Natural killer cell (primary cell): ENCODE measurements at places on chromosomes 13 and 19. TPM values are rescaled to one million over a fixed set of nuclear protein-coding genes. Genes with fewer than 3 reads are reported as not detected.

GRCh38 chr19:34313188-34313587, 51.8 kb upstream of the GPI start:
- H3K36me3 ChIP-seq, result no peaks in the 10 kb centered on the region
- no peak overlapping the region for H3K27ac ChIP-seq

DNA sequence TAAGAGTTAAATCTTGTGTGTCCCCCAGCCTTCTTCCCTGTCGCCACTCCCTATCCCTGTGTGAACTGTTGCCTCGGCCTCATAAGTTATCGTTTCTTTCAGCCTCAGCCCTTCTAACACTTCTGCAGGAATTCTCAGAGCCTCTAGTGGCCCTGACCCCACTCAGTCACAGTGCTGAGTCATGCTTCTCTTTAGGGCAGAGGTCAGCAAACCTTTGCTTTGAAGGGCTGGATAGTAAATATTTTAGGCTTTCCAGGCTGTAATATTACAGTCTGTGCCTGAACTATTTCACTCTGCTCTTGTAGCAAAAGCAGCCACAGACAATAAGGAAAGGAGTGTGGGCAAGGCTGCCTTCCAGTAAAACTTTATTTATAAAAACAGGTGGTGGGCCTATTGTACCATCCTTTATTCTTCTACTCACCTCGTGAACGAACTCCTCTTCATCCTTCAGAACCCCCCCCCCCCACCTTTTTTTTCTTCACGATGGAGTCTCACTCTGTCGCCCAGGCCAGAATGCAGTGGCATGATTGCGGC, 22.1 kb downstream of the MYO9B start:
- H3K36me3 ChIP-seq, result peaks cover 16% of the 10 kb centered on the region
- no peak for DNase-seq
- H3K4me3 ChIP-seq, result no peak overlapping the region
- H3K27ac ChIP-seq, result no peak overlapping the region

DNA sequence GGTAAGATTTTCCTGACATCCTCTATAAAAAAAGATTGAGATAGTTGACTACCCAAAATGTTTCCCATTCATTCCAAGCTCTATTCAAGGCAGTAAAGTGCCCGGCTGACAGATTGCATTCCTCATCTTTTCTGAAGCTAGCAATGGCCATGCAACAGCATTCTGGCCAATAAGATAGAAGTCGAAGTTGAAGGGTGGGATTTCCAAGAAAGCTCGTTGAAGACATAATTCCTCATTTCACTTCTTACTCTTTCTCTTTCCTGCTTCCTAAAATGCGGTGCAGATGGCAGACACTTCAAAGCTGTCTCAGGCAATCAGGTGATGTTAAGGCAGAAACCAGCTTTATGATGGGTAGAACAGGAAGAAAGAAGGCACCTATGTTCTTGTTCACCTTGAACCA, 13.4 kb upstream of the ALOX5AP start:
- H3K27ac ChIP-seq, result no peak overlapping the region
- no peaks in the 10 kb centered on the region for H3K27me3 ChIP-seq
- no peak for DNase-seq
- H3K36me3 ChIP-seq, result no peaks in the 10 kb centered on the region

GRCh38 chr13:31477961-31478360, 261.4 kb upstream of the RXFP2 start:
- no peaks in the 10 kb centered on the region for H3K27me3 ChIP-seq
- no peak for DNase-seq
- H3K4me3 ChIP-seq, result no peak overlapping the region
- no peak overlapping the region for H3K27ac ChIP-seq

- DNase-seq, result no peak
- peak overlapping the region; percentile 58 for H3K27ac ChIP-seq
- H3K4me3 ChIP-seq, result no peak overlapping the region
- peaks cover 43% of the 10 kb centered on the region for H3K4me1 ChIP-seq
These were observed 1.1 kb upstream of the MRPL34 start for GRCh38 chr19:17304386-17305215.

DNA sequence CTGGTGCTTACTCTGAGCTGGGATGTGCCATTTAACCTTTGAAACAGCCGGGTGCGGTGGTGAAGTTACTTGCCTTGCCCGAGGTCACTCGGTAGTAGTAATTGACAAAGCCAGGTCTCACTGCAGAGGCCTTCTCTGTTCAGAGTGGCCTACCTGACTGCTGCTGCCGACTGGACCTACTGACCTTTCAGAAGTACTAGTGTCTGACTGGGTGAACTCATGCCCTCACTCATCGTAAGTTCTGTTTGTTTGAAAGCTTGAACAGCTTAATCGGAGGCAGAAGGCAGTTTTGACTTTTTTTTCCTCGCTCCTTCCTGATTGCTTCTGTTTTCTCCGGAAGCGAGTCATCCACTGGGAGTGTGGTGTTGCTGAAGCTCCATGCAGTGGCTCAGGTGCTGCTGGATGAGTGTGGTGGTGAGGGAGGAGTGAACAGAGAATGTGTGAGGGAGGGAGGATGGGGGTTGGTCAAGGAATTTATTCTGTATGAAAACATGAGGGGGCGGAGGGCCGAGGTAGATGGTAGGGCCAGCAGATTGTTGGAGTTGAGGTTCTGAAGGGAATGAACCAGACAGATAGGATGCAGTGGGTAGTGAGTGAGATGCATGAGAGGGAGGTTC, 2.7 kb downstream of the SPINT2 start:
- no peaks in the 10 kb centered on the region for H3K27me3 ChIP-seq
- no peak overlapping the region for H3K4me3 ChIP-seq
- H3K27ac ChIP-seq, result no peak overlapping the region
- no peak for DNase-seq

GRCh38 chr13:44679597-44679996, 103.5 kb upstream of the TSC22D1 start:
- no peaks in the 10 kb centered on the region for H3K27me3 ChIP-seq
- H3K36me3 ChIP-seq, result no peaks in the 10 kb centered on the region
- no peak overlapping the region for H3K4me3 ChIP-seq
- DNase-seq, result no peak

- H3K36me3 ChIP-seq, result no peaks in the 10 kb centered on the region
- H3K4me3 ChIP-seq, result no peak overlapping the region
- no peaks in the 10 kb centered on the region for H3K4me1 ChIP-seq
- no peak overlapping the region for H3K27ac ChIP-seq
- DNase-seq, result no peak
- H3K27me3 ChIP-seq, result no peaks in the 10 kb centered on the region
These were observed 305.6 kb downstream of the COG6 start for GRCh38 chr13:39961036-39961435.

Gene ERICH6B
- total RNA-seq, result not detected

Gene DACT3
- 0.20 TPM for total RNA-seq

Gene WIZ
- total RNA-seq, result 24.3 TPM

DNA sequence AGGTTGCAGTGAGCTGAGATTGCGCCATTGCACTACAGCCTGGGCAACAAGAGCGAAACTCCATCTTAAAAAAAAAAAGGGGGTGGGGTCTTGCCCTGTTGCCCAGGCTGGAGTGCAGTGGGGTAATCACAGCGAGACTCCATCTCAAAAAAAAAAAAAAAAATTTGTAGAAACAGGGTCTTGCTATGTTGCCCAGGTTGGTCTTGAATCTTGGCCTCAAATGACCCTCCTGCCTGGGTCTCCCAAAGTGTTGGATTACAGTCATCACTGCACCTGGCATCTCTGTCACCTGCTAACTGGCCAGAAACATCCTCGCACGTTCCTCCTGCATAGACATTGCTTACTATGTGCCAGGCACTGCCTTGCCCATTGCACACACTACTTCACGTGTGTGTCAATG, 14.1 kb downstream of the RCN3 start:
- no peaks in the 10 kb centered on the region for H3K27me3 ChIP-seq
- no peak overlapping the region for H3K4me3 ChIP-seq
- no peaks in the 10 kb centered on the region for H3K36me3 ChIP-seq
- DNase-seq, result no peak
- peaks cover 13% of the 10 kb centered on the region for H3K4me1 ChIP-seq

Gene N4BP2L2
- 221 TPM for total RNA-seq

GRCh38 chr13:48842316-48842715, 133.4 kb upstream of the FNDC3A start:
- H3K27me3 ChIP-seq, result no peaks in the 10 kb centered on the region
- H3K4me1 ChIP-seq, result no peaks in the 10 kb centered on the region
- DNase-seq, result no peak

GRCh38 chr13:97403893-97404750, 29.8 kb upstream of the RAP2A start:
- H3K27ac ChIP-seq, result no peak overlapping the region
- H3K4me3 ChIP-seq, result no peak overlapping the region
- peaks cover 4% of the 10 kb centered on the region for H3K27me3 ChIP-seq
- no peak for DNase-seq

- H3K27me3 ChIP-seq, result no peaks in the 10 kb centered on the region
- no peak for DNase-seq
- H3K36me3 ChIP-seq, result no peaks in the 10 kb centered on the region
- no peak overlapping the region for H3K27ac ChIP-seq
- no peaks in the 10 kb centered on the region for H3K4me1 ChIP-seq
- H3K4me3 ChIP-seq, result no peak overlapping the region
These were observed 131.8 kb upstream of the PEG3 start for GRCh38 chr19:56972291-56972841.

DNA sequence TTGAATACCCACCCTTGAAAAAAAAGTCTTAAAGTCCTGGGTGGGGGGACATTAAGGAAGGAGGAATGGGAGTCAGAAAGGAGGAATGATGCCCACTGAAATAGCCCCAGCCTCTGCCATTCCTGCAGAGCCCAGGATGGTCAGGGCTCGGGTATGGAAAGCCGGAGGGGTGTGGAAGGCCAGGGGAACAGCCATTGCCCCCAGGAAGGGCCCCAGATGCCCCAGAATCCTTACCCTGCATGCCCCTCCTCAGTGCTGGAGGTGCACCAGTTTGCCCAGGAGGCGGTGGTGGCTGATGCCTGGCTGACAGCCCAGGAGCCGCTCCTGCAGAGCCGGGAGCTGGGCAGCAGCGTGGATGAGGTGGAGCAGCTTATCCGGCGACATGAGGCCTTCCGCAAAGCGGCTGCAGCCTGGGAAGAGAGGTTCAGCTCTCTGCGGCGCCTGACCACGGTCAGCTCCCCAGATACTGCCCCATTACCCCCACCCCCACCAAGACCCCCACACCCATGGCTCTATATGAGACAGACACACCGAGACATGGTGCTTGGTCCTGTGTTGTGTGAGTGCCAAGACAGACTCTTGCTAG, 10.7 kb upstream of the SHKBP1 start:
- H3K4me3 ChIP-seq, result no peak overlapping the region
- H3K4me1 ChIP-seq, result peaks cover 22% of the 10 kb centered on the region
- H3K36me3 ChIP-seq, result no peaks in the 10 kb centered on the region

DNA sequence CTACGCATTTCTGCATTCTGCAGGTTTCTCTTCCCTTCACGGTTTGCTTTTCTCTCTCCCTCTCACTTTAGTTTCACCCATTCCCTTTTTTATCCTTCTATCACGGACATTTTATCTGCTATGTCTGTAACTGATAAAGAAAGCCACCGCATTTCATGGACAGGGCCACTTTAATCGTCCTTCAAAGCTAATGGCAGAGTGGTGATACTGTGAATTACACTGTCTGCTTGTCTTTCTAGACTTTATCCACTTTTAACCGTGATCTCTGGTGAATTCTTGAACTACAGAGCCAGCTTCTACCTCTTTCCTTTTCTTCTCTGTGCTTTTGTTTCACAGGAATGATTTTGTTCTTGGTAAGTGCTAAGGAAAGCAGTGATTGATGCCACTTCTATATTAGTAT, 760.4 kb downstream of the PCDH9 start:
- no peaks in the 10 kb centered on the region for H3K36me3 ChIP-seq
- no peak for DNase-seq
- no peak overlapping the region for H3K4me3 ChIP-seq
- H3K27me3 ChIP-seq, result no peaks in the 10 kb centered on the region
- no peaks in the 10 kb centered on the region for H3K4me1 ChIP-seq

DNA sequence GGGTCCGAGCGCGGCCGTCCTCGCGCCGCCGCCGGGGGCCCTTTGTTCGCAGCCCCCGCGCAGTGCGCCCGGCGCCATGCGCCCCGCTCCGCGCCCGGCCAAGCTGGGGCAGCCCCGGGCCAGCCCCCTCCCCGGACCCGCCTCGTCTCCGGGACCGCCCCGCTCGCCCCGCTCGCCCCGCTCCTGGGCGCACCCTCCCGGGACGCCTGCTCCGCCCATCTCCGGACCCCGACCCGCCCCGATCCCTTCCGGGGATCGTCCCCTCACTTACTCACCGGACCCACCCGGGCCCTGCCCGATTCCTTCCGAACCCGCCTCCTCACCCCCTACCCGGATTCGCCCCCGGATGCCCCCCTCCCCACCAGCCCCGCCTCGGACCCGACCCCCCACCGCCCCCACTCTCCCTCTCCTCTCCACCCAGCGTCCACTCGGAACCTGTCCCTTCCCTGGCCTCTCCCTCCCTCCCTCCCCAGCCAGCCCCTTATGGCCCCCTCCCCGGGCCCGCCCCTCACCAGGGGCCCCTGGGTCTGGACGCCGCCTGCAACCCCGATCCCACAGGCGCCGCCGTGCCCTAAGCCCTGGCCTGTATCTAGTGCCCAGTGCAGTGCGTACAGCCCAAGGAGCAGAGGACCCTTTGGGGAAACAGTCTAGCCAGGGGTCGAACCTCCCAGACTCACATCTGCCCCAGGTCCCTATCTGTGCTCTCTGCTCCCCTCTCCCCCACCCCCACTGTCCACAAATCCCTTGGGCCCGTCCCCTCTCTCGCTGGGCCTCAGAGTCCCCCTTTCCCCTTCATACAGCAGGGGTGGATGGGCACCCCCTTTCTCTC, at the start of gene CPAMD8:
CPAMD8 (minus strand) TSS at position 105 of the 829 bp plus-strand sequence. CDS start 168 bp downstream, outside the sequence.
- no peak within 1 kb of the TSS for H3K4me3 ChIP-seq
- peaks cover 10% of the 10 kb centered on the region for H3K27me3 ChIP-seq
- no peaks in the 10 kb centered on the region for H3K36me3 ChIP-seq
- H3K27ac ChIP-seq, result no peak within 1 kb of the TSS
- DNase-seq, result no peak
- peaks cover 7% of the 10 kb centered on the region for H3K4me1 ChIP-seq

Gene ZNF554
- 3.4 TPM for total RNA-seq

GRCh38 chr13:40366119-40366518, 300.3 kb downstream of the FOXO1 start:
- no peaks in the 10 kb centered on the region for H3K36me3 ChIP-seq
- no peak overlapping the region for H3K4me3 ChIP-seq
- no peaks in the 10 kb centered on the region for H3K27me3 ChIP-seq
- no peak for DNase-seq
- H3K27ac ChIP-seq, result no peak overlapping the region
- H3K4me1 ChIP-seq, result no peaks in the 10 kb centered on the region

Gene UBE2L5
- not detected for total RNA-seq
